ENCODE measurements at places on chromosomes 4 and X.

DNA sequence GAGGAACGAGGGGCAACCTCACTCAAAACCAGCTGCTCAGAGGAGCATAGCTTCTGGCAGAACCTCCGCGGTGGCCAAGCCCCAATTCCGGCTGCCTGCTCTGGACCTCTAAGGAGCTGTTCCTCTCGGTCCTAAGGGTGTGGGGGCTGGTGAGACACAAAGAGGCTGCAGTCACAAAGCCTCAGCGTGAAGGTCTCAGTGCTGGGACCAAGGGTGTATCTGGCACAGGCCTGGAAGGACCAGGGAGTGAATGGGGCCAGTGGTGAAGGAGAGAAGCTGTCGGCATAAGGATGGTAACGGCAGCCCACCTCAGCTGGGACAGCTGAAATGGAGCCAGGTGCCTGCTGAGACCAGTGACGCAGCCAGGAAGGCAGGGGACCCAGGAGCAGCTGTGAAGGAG lies 5.3 kb downstream of the PDE6B start:
- DNase-seq: no peak

GRCh38 chr4:5416637-5417036 lies 291.7 kb downstream of the EVC2 start:
- no peak for DNase-seq

DNA sequence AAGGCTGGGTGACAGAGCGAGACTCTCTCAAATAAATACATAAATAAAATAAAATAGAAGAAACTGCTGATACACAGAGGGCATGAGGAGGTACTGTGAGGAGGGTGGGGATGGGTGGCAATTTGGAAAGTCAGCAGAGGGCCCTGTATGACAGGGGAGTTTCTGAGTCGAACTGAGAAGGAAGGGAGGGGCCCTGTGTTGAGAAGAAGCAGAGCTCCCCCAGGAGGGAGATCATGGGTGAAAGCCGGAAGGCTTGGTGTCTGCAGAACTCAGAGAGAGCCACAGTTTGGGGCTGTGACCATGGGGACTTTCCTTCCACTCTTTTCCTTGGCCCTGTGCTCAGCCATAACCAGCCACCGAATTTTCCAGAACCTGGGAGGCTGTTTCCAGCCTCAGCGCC lies 24.8 kb upstream of the AFAP1 start:
- no peak for DNase-seq

- DNase-seq: no peak
Observed at GRCh38 chr4:142901166-142901662, 55.1 kb upstream of the INPP4B start.

DNA sequence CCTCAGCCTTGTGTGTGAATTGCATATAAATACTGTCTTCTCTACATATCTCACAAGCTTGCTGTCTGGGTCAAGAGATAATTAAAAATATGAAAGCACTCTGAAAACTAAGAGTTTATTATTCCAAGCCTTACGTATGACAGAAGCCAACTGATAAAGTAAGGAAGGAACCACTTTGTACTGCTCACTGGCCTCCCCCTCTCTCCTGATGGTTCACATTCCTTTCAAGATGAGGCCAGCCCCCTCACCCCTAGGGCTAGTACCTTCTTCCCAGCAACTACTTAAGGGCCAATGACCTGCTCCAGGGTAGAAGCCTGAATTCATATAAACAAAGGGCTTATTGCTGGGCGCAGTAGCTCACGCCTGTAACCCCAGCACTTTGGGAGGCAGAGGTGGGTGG lies 5.4 kb upstream of the SOWAHD start:
- no peak for DNase-seq

DNA sequence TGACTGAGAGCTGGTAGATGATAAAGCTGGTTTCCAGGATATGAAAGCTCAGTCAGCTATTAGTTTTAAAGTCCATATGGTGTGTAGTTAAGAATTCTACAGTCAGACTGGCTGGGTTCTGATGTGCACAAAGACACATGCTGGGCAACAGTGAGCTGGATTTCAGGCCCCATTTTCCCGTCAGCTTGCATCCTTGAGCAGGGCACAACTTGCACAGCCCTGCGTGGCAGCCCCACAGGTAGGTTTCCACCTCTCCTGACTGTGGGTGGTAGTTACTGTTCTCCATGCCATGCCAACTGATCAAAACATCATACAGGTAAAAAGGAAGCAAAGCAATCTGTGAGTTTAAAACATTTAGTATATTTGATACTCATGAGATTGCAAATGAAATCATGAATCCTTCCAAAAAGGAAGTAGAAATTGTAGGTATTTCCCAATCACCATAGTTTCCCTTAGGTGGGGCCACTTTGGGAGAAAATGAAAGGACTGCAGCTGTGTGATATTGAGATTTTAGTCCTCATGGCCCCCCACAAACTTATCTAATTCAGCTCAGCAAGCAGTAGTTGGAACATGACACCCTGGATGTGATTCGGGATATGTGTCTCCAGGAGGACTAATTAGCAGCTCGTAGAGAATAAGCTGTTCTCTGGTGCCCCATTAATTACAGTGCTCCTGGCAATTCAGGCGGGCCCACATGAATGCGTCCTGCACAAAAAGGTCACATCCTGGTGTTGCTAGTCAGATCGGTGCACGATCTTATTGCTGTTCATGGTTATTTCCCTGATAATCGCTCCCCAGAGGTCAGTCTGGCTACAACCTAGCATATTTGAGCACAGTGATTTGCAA lies 42.4 kb upstream of the NOCT start:
- peak; percentile 26 for DNase-seq

Measured in skin of body (tissue), 3 donors.